HAP-1 (cell line): ENCODE measurements at places on chromosomes 11 and 22.
A peak's percentile ranks its signal among the peaks of the same experiment; 100 is the strongest.

GRCh38 chr11:1283091-1283511, 26.3 kb downstream of the TOLLIP start:
- DNase-seq, result no peak

DNA sequence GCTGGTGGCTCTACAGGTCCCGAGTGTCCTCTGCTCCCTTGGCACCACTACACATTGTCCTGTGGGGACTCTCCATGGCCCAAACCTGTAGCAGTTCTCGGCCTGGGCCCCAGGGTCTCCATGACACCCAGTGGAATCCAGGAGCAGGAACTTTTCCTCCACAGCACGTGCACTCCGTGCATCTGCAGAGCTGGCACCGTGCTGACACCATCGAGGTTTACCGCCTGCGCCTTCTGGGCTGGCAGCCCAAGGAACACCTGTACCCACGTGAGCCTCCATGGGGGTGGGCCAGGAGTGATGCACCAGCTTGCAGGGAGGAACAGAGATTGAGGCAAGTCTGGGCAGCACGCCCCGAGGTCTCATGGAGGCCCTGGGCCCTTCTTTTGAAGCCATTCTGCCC, 25.2 kb downstream of the TSPAN32 start:
- no peak for DNase-seq

DNA sequence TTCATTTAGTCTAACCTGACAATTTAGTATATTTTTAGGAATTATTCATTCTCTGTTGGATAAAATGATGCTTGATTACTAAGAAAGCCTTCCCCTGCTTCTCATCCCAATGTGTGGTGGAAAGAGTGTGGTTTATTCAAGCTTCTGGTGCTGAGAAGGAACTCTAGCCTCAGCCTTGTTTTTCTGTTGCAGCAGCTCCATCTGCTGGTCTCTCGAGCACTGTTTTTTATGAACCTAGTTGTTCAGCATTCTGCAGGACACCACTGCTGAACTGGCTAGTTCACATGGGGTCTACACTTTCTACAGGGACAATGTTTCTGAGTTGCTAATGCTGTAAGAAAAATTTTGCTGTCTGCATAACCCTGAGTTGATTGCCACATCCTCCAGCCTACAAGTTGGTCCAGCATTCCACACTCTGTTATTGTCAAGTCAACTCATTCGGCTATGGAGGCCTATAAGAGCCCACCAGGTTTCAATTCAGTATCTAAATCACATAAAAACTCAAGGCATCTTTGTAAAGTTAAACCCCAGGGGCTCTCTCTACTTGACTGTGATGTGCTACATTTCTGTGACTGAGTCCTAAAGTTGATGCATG, 14.3 kb downstream of the OR2AG2 start:
- peak; percentile 55 for DNase-seq

DNA sequence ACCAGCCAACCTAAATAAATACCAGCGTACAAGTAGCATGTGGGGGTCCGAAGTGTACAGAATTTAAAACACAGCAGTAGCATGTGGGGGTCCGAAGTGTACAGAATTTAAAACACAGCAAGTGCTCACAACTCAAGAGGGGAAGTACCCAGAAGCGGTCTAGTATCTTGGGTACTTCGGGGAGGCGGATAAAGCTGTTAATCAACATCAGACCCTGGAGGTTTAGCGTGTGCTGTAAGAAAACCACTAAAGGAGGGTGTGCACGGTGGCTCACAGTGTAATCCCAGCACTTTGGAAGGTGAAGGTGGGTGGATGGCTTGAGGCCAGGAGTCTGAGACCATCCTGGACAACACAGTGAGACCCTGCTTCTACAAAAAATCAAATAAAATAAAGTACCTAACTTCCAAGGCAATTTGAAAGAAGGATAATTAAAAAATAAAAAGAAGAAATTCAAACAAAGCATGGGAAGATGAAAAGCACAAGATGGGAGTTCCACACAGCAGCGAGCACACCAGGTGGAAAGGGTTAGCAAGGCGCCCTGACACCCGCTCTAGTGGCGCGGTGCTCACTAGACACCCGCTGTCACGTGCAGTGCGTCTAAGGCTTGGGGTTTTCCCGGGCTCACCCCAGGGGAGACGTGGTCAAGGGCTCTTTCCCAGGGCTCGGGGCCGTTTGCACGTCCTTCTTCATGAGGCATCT, 35.0 kb upstream of the MOB2 start:
- DNase-seq, result no peak

- peak; percentile 17 for DNase-seq
Observed at GRCh38 chr11:269146-269890, 8.9 kb upstream of the NLRP6 start.

DNA sequence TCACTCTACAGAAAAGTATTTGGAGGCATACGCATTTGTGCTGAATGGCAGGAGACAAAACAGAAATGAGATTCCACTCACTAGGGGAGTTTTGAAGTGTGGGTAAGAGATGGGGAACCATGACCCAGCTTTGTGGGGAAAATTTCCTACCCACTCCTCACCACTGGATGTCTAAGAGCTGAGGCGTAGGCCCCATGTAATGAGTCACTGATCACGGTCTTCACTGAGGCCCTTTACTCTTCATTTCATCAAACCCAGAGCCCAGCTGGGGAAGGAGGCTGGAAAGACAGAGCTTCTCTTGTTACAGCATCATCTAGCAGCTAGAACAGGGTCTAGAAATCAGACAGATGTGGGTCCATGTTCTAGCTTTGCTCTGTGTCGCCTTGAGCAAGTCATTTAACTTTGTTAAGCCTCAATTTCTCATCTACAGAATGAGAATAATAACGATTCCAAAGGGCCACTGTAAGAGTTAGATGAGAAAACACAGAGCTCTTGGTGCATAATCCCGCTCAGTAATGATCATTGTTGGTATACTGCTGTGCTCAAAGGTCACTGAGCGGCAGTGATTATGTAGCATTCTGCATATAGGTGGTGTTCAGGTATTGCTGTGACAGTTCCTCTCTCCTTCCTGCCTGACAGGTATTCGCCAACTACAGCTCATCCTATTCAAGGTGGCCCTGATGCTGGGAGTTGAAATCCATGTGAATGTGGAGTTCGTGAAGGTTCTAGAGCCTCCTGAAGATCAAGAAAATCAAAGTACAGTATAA, 97.2 kb downstream of the MICAL2 start:
- DNase-seq, result no peak

DNA sequence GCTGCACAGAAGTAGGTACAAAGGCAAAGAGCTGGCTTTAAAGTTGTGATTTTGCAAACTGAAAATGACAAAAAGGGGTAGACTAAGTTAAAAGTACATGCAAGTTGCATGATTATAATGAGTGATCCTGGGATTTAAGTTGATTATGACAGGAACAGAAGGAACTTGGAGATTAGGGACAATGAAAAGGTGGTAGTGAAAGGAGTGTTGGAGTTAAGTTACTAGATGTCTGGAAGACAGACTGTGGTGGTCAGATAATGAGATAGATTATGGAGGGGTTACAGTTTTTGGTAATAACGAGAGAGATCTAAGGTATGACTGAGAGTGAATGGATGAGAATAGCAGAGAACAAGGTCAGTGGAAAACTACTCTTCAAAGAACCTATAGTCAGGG, 7.7 kb upstream of the TMEM9B start:
- no peak for DNase-seq

DNA sequence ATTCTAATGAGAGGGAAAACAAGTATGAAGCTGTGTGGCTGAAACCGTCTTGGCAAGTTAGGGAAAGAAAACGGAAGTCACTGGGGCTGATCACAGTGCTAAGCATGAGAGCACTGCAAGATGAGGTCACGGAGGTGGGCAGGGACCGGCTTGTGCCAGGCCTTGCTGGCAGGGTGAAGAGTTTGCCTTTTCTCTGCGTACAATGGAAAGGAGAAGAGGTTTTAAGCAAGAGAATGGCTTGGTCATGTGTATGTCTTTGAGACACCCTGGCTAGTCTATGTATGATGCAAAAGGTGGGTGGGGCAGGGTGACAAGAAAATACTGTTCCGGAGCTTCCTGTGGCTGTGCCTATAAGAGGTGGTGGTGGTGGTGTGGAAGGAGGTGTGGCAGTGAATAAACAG, 567.9 kb downstream of the NTM start:
- no peak for DNase-seq

DNA sequence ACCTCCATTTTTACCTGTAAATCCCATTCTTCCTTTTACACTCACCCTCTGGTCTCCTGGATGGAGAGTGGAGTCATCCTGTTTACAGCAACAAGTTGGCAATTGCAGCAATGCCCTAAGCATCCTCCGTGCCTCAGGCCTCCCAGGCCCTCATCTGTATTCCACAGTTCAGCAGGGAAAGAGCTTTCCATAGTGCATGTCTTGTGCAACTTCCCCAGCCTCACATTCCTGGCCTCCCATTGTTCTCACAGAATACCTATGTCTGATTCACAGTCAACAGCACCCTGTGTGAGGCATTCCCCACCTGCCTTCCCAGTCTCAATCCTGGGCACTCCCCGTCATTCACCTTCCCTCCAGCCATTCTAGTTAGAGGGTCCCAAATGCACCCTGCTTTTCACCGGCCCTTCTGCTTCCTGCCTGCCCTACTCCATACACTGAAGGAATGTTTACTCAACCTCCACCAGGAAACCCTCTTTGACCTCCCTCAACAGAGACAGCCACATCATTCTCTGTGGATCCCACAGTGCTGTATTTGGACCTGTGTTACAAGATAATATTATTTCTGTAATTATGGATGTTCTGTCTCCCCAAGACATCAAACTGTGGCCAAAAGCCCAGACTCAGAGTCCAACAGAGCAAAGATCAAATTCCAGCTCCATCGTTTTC, 405.7 kb downstream of the BUD13 start:
- no peak for DNase-seq

- no peak for DNase-seq
Observed at GRCh38 chr22:46185283-46185682, 35.0 kb downstream of the PPARA start.

GRCh38 chr11:132330515-132330914, 960.1 kb downstream of the NTM start:
- DNase-seq, result no peak

DNA sequence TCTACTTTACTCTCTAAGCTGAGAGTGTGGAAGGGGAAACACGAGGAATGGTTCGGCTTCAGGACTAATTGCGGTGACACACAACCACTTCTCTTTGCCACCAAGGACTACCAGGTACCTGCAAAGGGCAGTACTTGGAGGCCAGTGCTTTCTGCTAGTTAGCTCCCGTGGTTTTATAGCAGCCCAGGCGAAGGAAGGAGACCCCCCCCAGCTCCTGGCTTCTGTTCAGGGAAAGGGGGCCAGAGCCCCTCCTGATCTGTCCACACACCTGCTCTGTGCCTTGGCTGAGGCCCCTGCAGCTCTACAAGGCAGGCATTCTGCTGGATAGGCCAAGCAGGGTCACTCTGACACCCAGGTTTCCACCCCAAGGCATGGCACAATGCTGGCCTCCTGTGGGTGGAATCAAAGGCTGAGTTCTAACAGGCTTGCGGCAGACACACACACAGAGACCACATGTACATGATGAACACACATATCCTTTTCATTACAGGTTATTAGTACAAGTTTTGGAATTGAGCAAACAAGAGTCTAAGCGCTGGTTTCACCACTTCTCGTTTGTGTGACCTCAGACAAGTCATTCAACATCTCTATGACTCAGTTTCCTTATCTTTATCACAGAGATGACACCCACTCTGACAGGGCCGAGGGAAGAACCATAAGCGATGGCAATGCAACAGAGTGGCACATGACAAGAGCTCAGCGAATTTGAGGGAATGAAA, 7.5 kb downstream of the SERPIND1 start:
- DNase-seq, result no peak

- DNase-seq, result no peak
Observed at GRCh38 chr11:61800331-61801281, 7.9 kb downstream of the FEN1 start.

DNA sequence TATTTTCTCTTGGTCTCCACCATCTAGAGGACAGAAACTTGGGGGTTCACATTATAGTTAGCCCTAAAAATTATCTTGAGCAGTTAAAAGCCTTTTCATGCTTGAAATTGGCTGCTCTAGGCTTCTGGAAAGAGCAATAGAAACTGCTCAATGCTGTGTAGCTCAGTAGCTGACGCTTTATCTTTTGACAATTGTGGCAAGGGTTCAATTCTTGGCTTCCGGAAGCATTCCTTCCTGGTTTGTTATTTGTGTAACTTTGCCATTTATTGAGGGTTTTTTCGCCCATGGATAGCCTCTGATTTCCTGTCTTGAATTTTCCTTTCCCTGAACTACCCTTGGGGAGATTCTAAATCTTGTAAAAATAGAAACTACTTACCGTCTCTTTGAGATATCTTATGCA, 10.3 kb upstream of the OR56A1 start:
- DNase-seq, result no peak

DNA sequence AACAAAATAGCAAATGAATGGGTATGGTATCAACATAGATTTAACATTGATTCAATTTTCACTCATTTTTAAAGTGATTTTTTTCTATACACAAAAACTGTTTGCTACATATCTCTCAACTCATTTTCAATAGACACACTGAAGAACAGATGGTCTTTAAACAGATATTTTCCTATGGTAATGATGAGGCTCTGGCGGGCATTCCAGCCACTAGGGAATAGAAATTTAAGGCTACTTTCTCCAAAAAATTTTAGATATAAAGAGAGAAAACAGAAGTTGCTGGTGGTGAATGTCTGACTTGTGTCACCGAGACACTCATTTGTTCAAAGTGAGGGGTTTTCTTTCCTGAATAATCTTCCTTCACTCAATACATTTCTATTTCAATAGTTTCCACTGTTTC, 693.0 kb downstream of the ETS1 start:
- DNase-seq, result no peak

- DNase-seq, result no peak
Observed at GRCh38 chr11:32069361-32070058, 21.4 kb upstream of the RCN1 start.

DNA sequence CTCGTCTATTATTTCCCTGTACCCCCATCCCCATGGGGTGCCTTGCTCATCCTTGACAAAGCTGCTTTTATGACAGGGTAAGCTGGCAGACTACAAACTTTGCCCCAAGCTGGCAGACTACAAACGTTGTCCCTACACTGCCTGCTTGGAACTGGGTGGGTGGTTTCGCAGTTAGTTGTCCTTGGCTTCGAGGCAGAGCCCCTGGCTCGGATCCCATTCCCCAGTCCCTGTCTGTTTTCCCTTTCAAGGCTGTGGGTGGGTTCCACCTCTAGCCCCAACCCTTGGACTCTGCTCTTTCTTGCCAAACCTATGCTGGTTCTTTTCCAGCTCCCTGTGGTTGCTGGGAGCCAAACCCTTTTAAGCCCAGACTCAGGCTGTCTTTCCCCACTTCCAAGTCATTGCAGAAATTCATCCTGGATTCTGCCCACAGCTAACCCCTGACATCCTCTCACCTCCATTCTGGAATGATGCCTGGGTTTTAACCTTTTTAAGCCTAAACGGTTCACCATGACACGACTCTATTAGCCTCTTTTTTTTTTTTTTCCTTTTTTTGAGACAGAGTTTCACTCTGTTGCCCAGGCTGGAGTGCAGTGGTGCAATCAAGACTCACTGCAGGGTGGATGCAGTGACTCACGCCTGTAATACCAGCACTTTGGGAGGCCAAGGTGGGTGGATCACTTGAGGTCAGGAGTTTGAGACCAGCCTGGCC, 9.2 kb upstream of the RBM14 start:
- DNase-seq, result no peak
